Suprapubic skin (tissue), 4 donors: ENCODE measurements at places on chromosomes 13 and 19. TPM values are rescaled to one million over a fixed set of nuclear protein-coding genes. Genes with fewer than 3 reads are reported as not detected.

RASAL3 gene
- 2.4 TPM for total RNA-seq

CYP4F8 gene
- total RNA-seq = 14.5 TPM

CKM gene
- total RNA-seq = not detected

NLRP4 gene
- total RNA-seq = not detected

OR7A5 gene
- 3.7 TPM for total RNA-seq

LYPD3 gene
- total RNA-seq = 597 TPM

SMIM24 gene
- not detected for total RNA-seq

PET100 gene
- total RNA-seq = 11.9 TPM

RUBCNL gene
- total RNA-seq = 3.9 TPM

PLIN4 gene
- 21.2 TPM for total RNA-seq

CEACAM16 gene
- not detected for total RNA-seq

EID2B gene
- 2.4 TPM for total RNA-seq

S1PR4 gene
- 0.42 TPM for total RNA-seq

GPR180 gene
- 2.0 TPM for total RNA-seq

SKA3 gene
- total RNA-seq = 2.4 TPM

GNA15 gene
- 117 TPM for total RNA-seq

DCAF15 gene
- total RNA-seq = 50.4 TPM

SYT5 gene
- 7.8 TPM for total RNA-seq

SPACA4 gene
- total RNA-seq = 3.6 TPM

PCDH17 gene
- total RNA-seq = 0.57 TPM

SMIM17 gene
- total RNA-seq = 1.8 TPM

STX10 gene
- 86.3 TPM for total RNA-seq

ZNF667 gene
- total RNA-seq = 5.4 TPM

RXFP2 gene
- not detected for total RNA-seq

SLITRK5 gene
- total RNA-seq = 0.97 TPM
